ENCODE measurements at places on chromosomes 2 and 18.

DNA sequence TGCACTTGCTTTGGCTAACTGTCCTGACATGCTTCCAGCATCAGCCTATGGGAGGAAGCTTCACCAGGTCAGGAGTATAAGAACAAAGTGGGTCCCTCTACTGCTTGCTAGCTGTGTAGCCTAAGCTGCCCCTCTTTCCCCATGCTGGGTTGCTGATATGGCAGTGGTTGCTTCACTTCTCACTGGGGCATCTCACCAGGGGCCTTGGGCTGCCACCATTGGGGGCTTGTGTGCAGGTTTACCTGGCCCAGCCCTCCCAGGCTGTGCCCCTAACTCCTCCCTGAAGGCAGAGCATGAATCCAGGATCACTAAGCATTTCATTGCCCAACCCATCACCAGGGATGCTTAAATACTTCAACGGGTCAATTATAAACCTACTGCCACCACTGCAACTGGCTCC, 817.1 kb upstream of the TMEFF2 start:
- no peak for DNase-seq

- peak; percentile 63 for DNase-seq
Observed at GRCh38 chr2:238899386-238899785, 51.5 kb downstream of the TWIST2 start.

DNA sequence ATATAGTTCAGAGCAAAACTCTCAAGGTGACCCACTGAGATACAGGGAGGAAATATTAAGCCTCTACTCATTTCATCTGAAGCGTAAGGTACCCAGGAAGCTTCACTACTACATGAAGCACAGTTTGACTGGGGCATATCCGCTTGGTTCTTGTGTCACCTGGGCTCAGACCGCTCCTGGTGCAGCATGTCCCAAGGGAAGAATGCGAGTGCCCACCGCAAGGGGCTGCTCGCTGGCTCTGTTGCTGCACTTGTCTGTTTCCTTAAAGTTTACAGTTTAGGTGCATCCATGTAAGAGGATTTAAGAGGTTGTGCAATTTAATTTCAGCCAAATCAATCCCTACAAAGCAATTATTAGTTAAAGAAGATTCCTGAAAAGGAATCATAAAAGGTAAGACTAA, 507.8 kb downstream of the FBXO15 start:
- DNase-seq = no peak

GRCh38 chr2:200130762-200131166, 175.4 kb downstream of the MAIP1 start:
- peak; percentile 42 for DNase-seq

DNA sequence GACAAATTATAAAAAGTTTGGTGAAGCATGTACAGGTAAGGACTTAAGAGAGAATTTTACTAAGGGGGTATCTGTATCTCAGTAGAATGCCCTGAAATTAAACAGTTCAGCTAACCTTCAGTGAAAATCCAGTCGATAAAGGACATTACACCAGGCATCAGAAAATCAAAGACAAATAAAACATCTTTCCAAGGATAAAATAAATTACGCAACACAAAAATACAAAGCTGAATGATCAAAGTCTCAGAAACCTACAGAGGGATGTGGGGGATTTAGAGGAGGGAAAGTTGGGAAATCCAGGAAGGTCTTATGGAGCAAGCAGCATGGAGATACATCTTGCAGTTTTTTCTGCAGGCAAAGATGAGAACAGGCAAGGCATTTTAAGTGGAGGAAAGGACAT, 384.1 kb downstream of the TNS1 start:
- DNase-seq = no peak

GRCh38 chr2:36367486-36367885, 11.9 kb downstream of the CRIM1 start:
- DNase-seq = no peak

- DNase-seq = no peak
Observed at GRCh38 chr18:56982766-56983165, 164.1 kb upstream of the BOD1L2 start.

- peak; percentile 95 for DNase-seq
Observed at GRCh38 chr2:36708041-36708741, 11.7 kb downstream of the VIT start.

DNA sequence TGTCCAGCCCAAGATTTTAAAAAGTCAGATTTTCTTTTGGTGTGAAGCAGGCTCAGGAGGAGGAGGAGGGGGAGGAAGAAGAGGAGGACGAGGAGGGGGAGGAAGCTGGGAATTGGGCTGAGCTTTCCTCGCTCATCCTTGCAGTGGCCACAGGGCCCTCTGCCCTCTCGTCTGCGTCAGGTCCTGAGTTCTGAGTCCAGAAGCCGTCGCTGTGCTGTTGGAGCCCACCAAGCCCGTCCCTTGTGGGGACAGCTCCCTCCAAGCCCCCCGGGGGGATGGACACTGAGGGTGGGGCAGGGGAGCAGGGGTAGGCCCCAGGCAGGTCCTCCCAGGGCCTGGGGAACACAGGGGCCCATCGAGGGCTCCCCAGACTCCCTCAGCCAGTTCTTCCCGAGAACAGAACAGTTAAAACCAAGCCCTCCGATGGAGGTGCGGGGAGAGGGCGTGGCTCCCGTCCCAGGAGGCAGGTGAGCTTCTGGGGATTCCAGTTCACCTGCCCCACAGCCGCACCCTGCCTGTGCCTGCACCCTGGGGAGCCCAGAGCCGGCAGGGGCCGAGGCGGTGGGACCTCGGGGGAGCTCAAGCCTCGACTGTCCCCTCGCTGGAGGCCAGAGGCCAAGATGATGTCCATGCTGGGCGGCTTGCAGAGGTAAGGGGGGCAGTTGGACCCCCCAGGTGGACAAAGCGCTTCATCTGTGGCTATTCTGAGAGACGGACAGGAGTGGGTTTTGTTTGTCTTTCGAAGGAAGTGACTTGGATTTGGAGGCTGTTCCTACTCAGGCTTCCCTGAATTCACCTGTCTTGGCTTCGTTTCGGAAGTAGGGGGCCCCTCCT, at the start of gene GAL3ST2:
GAL3ST2 (plus strand) TSS at position 487 of the 834 bp plus-strand sequence; CDS start at position 621, 134 bp downstream.
- DNase-seq = no peak

GRCh38 chr2:14285812-14286211, 346.7 kb upstream of the LRATD1 start:
- DNase-seq = no peak

- DNase-seq = no peak
Observed at GRCh38 chr2:109145286-109145685, 16.3 kb downstream of the SH3RF3 start.

DNA sequence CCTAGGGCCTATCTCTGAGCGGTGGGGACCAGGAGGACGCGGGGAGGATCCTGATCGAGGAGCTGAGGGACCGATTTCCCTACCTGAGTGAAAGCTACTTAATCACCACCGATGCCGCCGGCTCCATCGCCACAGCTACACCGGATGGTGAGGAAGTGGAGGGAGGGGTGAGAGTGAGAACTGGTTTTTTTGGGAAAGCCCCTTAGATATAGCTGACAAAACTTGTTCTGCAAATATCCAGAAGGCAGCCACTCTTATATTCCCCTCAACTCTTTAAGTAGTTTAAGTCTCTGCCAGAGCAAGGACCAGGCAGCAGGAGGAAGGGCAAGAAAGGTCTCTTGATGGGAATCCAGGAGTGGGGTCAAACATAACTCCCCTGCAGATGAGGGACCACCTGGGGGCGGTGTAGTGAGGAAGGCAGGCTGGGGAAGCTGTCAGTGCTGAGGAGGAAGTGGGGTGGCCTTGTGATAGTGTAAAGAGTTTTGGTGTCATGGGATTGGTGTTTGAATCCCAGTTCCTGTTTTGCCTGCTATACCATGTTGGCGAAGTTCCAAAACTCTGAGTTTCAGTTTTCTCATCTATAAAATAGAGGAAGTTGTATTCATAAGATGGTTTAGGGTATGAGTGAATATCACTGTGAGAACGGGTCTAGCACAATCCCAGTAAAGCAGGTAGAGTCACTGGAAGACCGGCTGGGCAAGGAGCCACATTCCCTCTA, 3.4 kb downstream of the NAGK start:
- peak; percentile 11 for DNase-seq

GRCh38 chr2:174184915-174185314, 63.4 kb downstream of the OLA1 start:
- DNase-seq = no peak

DNA sequence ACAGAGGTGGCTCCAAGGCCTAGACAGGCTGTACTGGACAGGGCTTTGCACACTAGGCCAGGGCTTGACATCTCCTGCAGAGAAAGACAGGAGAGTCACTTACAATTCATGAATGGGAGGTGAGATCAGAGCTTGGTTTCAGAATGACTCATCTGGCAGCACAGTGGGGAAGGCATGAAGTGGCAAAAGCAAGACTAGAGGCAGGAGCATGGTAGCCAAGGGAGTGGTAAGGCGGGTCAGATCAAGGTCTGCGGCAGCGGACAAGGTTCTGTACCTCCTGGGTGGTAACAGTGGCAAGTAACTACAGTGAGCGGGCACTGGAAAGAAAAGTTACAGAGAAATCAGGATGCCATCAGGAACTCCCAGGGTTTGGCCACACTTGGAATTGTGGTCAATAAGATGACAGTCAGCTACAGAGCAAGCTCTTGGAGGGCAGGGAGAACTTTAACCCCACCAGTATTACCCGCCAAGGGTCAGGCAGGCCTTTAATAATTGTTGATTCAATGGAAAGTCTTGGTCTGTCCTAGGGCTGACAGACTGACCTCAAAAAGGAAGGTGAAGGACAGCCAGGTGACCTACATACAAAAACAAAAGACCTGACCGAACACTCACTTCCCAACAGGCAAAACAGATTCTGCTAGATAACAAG, 5.7 kb downstream of the MCFD2 start:
- DNase-seq = peak; percentile 89

DNA sequence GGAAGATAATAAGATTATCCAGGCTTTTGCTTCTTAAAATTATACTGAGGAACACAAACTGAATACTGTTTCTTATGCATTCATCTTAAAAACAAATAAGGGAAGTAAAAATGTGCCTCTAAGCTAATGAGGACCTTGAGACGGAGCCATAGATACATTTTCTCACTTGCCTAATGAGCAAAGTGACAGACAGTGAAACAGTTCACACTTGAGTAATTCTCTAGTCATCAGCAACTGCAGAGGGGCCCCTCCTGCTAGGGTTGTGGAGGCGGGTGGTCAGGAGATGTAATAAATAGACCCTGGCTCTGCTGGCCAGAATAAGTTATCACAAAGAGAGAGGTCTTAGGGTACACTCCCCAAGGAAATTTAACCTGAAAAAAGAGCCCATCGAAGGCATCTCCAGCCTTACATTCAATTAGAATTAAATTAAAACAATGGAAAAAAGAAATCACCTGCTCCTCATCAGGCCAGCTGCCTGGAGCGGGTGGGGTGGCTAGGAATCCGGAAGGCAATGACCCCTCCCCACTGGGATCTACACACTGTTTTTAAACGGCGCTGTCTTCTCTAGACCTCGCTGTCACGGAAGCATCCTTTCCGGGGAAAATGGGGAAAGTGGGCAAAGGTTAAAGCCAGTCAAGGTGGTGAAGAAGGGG, 32.6 kb upstream of the INSIG2 start:
- no peak for DNase-seq

DNA sequence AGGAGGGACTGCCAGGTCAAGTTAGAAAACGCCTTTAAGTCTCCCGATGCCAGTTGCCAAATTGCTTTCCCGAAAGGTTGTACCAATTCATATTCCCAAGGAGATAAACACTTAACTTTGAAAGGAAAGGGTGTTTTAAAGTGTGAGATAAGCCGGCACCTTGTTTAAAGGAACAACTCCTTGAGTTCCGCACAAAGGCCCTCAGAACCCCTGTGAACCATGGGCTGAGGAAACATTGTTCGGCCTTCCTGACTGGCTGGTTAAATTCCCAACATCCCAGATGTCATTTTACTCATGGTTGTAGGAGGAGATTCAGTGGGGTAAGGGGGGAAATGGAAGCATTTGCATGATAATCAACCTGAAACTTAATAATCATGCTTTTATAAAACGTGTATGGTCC, 126.6 kb downstream of the BCL11A start:
- DNase-seq = no peak

DNA sequence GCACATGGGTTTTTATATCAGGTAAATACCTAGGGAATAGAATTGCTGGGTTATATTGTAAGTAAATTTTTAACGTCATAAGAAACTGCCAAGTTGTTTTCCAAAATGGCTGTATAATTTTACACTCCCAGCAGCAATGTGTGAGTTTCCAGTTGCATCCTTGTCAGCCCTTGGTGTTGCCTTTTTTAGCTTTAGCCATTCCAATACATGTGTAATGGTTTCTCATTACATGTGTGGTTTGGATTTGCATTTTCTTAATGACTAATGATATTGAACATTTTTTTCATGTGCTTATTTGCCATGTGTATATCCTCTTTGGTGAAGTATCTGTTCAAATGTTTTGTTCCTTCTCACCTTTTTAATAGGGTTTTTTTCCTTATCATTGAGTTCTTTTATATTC, 70.8 kb downstream of the ABI2 start:
- DNase-seq = peak; percentile 35
